AG09319 (cell line): ENCODE measurements at places on chromosomes 11 and 22.
A peak's percentile ranks its signal among the peaks of the same experiment; 100 is the strongest.

DNA sequence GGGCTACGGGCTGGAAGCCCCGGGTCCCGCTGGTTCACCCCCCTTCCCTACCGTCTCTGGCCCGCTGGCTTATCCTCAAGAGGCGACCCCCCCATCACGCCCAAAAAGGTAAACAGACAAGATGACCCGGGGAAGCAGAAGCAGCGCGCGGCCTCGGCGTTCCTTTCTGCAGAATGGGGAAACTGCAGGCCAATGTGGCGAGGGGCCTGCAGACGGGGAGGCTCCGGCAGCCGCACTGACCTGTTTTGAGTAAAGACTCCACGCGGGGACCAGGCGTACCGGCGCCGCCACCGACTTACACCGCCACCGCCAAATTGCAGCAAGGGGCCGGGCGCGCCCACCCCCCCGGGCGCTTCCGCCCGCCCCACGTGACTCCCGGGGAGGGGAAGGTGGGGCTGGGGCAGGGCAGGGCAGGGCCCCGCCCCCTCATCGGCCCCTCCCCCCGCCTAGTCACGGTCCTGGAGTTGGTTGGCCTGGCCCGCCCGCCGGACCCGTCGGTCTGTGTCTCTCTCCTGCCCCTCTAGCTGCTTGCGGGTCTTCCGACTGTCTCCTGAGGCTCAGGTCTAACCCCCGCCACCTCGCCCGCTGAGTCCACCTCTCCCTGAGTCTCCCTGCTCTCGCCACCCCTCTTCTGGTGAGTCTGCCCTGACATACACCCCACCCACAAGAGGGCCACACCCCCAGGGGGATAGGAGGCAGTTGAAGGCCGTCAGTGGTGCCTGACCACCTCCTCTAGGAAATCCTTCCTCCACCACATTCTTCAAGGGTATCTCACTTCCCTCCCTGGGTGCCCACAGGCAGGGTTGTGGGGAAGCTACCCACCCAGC is at the start of gene ARAP1:
Gene ARAP1, minus strand, starts transcription at position 321 of the 827 bp plus-strand sequence. CDS start 25,280 bp downstream, outside the sequence.
- DNase-seq = no peak

GRCh38 chr11:76075716-76076115 is 130.6 kb downstream of the WNT11 start:
- no peak for DNase-seq

GRCh38 chr22:31734512-31734911 is 15.4 kb downstream of the PRR14L start:
- no peak for DNase-seq

- DNase-seq = no peak
Measured at GRCh38 chr11:130085671-130086290, 16.1 kb downstream of the APLP2 start.

DNA sequence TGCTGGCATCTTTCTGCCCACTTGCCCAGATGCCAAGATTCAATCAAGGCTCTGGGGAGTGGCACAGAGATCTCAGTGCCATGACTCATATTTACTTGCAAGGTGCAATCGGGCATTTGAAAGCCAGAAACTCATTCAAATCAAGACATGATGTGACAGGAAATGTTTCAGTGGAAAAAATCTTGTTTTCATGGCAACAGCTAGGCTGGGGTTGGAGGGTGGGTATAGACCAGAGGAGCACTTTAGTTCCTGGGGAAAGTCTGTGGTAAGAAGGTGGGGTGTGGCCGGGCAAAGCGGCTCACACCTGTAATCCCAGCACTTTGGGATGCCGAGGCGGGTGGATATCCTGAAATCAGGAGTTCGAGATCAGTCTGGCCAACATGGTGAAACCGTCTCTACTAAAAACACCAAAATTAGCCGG is 1.2 kb downstream of the MAJIN start:
- no peak for DNase-seq

DNA sequence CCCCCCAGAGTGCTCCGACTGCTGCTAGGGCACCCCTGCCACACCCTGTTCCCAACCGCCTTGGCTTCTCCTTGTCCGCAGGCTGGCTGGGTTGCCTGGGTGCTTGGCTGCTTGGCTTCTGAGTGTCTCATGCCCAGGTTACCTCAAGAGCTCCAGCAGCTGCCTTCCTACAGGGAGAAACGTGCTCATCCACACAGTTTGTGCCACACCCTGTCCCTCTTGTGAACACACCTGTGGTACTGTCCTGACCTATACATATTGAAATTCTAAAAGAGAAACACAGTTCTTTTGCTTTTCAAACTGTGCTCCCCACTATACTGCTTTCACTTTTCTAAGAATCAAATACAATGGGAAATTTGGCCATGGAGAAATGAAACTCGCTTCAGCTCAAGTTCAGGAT is 191.4 kb downstream of the DBX1 start:
- no peak for DNase-seq

DNA sequence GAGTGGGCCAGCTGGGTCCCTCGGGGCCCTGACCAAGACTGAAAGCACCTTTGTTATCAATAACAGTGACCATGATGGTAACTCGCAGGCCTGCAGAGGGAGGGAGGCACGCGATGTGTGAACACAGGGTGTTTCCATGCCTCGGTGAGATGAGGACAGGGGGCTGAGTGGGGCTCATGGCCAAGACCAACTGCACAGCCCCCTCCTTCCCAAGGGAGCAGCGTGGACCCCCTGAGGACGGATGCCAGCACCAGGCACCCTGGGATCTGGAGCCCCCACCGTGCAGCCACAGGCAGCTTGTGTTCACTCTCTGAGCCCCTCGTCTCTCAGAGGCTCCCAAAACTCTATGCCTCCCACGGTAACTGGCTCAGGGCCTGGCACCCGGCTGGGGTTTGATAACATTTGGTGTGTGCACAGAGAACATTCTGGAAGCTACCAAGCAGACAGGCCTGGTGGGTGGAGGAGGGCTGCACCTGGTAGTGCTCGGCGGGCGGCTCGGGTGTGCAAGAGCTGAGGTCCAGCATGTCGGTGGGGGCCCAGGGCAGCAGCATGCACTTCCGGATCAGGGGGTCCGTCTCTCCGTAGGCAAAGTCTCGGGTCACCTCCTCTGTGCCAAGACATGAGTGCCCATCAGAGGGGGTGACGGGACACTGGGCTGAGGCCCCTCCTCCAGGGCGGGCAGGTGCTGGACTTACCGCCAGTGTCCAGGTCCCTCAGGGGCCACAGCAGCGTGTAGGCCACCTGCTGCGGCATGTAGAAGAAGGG is 7.6 kb downstream of the TTLL12 start:
- no peak for DNase-seq

GRCh38 chr11:104051778-104052177 is 15.3 kb downstream of the DDI1 start:
- no peak for DNase-seq

GRCh38 chr11:95086836-95087570 is 2.6 kb upstream of the ENDOD1 start:
- no peak for DNase-seq

GRCh38 chr11:122727101-122727929 is 71.8 kb downstream of the UBASH3B start:
- no peak for DNase-seq

GRCh38 chr11:119375337-119376196 is 5.9 kb downstream of the USP2 start:
- DNase-seq = no peak

DNA sequence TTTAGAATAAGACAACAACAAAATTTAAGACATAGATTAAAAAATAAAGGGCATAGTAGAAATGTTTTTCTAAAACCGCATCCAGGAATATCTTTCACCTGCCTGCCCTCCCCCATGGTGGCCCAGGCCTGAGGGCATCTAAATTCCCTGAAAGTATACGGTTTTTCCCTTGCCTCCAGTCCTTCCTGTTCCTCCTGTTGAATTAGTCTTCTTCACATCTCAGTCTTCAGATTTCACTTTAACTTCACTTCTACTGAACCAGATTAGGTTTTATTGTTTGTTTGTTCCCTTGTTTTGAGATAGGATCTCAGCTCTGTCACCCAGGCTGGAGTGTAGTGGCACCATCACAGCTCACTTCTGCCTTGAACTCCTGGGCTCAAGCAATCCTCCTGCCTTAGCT is 33.1 kb upstream of the DEPDC7 start:
- no peak for DNase-seq

- DNase-seq = no peak
Measured at GRCh38 chr22:36184433-36185025, 17.1 kb downstream of the APOL4 start.

DNA sequence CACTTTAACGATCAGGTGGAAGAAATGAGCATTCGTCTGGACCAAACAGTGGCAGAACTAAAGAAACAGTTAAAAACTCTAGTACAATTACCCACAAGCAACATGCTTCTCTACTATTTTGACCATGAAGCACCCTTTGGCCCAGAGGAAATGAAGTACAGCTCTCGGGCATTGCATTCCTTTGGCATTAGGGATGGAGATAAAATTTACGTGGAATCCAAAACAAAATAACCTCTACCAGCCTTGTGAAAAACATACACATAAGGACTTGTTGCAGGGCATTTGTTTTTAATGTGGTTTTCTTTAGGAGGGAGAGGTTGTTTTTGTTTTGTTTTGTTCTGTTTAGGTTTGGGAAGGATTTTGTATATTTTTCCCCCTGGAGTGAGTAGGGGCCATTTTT is 14.2 kb upstream of the TECTA start:
- DNase-seq = no peak

DNA sequence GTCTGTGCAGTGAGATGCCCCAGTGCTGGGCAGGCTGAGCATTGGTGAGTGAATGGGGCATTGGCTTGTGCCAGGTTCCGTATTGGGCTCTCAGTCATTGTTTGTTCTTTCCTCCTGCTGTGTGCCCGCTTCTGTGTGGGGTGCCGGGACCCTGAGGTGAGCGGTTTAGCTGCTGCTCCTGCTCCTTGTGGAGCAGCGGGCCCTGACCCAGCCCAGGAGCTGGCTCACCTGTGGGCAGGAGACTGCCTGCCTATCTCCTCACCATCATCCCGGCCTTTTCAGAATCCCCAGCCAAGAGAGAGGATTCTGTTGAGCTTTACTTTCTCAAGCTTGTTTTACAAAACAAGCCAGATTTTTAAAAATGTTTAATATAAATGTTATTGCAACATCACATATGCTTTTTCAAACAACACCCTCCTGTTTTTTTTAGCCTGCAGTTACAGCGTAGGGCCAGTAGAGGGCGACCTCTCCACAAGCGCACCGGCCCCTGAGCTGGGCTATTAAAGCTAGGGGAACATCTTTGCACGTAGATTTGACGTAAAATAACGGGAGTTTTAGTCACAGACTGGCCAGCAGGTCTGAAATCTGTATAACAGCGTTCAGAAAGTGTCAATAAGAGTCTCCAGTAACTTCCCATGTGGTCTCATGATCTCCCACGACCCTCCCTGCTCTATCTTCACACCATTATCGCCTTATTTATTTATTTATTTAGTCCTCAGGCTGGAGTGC is 25.1 kb upstream of the RELT start:
- peak; percentile 52 for DNase-seq

DNA sequence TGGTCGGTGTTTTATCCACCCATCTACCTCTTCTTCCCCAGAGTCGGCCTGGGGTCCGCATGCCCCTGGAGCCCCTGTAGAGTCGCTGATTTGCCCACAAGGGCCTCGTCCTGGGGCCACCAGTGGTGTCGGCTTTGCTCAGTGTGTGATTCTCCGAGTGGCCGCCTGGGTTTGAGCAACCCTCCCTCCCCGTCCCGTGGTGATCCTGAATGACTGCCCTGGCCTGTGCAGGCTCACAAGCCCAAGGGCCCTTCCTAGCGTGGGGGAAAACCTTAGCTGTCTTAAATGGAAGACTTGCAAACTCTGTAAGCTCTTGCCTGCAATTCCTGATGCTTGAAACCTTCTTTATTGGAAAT is 128.3 kb downstream of the OSBP2 start:
- DNase-seq = no peak

DNA sequence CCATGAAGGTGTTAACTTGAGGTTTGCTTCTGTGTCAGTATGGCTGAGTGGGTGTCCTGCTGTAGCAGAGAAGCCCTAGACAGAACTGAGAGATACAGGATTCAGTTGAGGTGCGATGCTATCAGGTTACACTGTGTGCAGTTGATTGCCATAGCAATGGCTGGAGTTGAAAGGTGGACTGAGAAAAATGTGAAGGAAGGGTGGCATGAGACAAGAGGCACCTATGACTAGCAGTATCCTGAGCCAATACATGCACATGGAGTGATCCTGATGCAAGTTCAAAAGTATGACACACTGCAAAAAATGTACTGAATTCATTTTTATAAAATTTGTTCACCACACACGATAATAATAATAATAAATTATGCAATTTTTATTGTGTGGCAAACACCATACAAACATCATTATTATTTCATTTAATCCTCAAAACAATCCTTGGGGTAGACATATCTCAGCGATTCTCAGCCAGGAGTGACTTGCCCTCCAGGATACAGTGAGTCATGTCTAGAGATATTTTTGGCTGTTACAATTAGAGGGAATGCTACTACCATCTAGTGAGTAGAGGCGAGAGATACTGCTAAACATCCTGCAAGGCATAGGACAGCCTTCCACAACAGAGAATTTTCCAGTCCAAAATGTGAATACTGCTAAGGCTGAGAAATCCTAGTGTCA is 3.9 kb upstream of the PIWIL4 start:
- no peak for DNase-seq

DNA sequence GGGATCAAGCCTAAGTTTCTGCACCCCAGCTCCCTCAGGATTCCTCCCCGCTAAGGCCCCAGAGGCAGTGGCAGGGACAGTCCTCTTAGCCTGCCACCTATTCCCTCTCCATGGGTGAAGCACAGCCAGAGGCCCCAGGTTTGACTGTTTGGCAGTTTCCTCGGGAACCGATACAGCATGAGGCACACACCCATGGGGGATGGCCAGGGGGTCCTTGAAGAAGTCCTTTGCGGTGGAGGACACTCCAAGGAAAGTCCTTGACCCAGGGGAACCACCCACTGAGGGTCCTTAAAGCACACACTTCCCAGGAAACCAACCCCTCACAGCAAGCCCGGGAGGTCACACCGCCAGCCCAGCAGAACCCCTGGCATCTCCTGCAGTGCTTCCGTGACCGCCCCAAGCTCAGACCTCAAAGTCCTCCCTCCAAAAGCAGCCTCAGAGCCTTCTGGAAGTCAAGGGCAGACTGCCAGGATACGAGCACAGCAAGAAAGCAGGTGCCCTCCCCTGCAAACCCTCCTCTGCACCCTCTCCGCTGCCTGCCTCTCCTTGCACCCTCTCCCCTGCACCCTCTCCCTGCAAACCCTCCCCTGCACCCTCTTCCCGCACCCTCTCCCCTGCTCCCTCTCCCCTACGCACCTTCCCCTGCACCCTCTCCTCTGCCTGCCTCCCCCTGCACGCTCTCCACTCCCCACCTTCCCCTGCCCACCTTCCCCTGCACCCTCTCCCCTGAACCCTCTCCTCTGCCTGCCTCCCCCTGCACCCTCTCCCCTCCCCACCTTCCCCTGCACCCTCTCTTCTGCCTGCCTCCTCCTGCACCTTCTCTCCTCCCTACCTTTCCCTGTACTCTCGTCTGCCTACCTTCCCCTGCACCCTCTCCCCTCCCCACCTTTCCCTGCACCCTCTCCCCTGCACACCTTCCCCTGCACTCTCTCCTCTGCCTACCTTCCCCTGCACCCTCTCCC is 1.4 kb downstream of the SIGIRR start:
- DNase-seq = no peak

- DNase-seq = peak; percentile 93
Measured at GRCh38 chr22:37807410-37808293, at the start of gene GCAT. TSS of gene GCAT (plus strand) at chr22:37807934. CDS start at chr22:37807968, 34 bp downstream.

- DNase-seq = no peak
Measured at GRCh38 chr11:71454470-71455113, 1.6 kb downstream of the NADSYN1 start.
